Stimulated activated CD4-positive, alpha-beta T cell treated with anti-CD3 and anti-CD28 coated beads, Interleukin-4, amount 100 ng/mL, for 4 hours (primary cell): ENCODE measurements at places on chromosomes 2 and 18.

GRCh38 chr2:137525641-137526190, 438.6 kb upstream of the HNMT start:
- no peak for DNase-seq

DNA sequence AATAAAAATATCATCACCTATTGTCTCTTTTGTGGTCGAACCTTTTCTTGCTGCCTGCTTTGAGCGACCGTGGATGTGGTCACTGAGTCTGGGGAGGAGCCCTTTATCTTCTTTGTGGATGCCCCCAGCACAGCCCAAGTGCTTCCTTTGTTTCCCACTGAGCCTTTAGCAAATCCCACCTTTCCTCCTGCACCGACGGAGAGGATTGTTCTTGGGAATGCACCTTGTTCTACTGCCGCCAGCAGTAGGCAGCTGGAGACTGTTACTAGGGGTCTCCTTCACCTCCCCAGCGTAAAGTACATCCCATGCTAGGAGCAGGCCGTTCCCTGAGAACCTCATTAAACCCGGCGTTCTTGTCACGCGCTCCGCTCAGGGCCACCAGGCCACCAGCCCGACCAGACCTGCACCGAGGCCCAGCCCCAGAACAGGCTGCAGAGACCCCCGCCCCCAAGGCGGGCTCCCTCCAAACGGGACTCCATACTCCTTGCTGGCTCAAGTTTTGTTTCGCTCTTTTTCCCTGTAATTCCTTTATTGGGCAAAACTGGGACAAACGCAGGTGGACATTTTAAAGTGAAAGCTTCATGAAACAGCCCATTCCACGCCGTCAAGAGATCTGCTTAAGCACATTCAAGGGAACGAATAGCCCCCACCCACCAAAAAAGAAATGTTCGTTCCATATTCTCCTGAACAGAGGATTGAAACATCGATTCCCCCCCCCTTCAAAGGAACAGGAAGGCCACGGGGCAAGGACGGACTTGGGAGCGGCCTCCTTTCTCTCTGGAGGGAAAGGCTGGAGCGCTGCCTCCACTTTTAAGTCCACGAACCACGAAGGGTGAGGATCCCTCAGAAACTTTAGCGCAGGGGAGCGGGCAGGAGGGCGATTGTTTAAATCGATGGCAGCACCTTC, 1.1 kb upstream of the MAT2A start:
- peak; percentile 15 for DNase-seq

DNA sequence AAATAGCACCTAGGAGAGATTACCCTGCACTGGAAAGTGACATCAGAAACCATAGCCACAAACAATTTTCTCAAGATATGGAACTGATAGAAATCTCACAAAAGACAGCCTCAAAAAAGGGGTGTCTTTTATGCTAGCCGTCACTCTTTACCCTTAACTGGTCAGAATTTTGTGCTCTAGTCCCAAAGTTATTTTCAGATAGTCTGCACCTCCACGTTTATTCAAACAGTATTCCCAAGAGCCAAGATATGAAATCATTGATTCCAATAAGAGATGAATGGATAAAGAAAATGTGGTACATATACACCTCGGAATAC, 23.5 kb upstream of the PMAIP1 start:
- no peak for DNase-seq

- no peak for DNase-seq
Observed at GRCh38 chr18:10131460-10132395, 217.9 kb downstream of the VAPA start.

GRCh38 chr2:231708773-231709635, 679 bp downstream of the PTMA start:
- peak; percentile 69 for DNase-seq

DNA sequence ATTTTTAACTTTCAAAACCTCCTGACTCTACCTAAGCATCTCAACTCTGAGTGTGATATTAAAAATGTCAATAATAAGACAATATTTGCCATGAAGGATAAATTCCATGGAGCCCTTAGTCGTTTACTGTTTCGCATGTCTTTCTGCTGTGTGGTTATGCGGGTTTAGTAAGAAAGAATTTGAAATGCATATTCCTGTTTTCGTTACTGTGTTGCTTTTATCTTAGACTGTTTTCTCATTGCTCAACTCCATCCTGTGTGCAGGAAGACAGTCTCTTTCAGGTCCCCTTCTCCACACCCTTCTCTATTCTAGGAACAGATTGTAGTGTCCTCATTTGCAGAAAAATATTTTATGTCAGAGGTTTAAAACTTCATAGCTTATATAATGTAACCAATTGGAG, 82.5 kb upstream of the MAP3K20 start:
- DNase-seq, result no peak

DNA sequence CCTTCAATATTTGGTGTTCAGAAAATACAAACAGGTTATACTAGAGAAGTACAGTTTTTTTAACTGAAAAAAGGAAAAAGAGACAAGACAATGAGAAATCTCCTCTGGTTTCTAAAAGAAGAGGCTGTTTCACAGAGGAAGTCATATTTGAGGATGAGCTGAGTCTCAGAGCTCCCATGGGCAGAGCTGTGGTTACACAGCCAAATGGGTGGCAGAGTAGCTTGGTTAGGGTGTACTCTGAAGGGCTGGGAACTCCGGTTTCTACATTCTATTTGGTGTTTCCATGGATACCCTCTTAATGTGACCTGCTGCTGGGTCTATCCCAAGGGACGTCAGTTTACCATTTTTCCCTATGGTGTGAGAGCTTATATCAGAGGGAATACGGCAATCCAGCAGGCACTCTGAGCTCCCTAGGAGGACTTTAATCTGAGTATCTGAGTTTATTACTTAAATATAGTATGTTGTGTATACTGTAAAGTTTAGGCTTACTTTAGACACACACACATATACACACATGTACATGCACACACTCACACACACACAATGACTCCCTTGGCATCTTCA, 74.2 kb downstream of the CYRIA start:
- no peak for DNase-seq

- no peak for DNase-seq
Observed at GRCh38 chr2:183035954-183036669, 2.1 kb downstream of the NCKAP1 start.

GRCh38 chr2:58971511-58972360, 730.6 kb upstream of the FANCL start:
- DNase-seq, result no peak

DNA sequence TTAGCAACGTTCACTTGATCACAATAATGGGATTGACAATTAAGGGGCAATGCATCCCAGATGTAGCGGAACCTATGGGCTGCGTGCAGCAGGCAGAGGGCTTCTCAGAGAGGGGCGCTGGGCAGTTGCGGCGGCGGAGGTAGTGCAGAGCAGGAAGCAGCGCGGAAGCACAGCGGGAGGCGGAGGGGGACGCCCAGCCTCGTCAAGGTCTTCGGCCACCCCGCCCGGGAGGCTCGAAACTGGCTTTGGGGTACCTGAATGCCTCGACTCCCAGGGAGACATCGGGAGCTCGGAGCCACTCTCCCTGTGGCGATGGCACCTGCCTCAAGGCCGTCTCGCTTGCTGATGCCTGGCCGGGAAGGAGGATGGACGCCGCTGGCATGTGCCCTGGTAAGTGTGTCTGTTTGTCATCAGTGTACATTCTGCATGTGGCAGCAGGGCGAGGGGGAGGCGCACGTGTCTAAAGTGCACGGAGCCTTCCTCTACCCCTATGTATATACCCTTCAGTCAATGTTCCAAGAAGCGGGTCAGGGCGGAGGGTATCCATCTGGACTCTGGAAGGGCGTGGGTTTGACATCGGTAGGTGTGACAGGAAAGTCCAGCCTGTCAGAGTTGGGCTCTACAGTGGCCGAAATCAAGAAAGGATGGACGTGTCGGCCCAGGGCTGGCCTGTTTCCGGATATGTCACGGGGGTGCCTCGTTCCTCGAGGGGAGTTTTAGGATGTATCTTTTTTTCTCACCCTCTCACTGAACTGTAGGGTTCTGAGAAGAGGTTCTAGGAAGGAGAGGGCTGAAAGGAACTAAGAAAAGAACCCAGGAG, 7.5 kb upstream of the SP9 start:
- no peak for DNase-seq

- DNase-seq, result no peak
Observed at GRCh38 chr2:46651363-46652099, 172.2 kb downstream of the TMEM247 start.

DNA sequence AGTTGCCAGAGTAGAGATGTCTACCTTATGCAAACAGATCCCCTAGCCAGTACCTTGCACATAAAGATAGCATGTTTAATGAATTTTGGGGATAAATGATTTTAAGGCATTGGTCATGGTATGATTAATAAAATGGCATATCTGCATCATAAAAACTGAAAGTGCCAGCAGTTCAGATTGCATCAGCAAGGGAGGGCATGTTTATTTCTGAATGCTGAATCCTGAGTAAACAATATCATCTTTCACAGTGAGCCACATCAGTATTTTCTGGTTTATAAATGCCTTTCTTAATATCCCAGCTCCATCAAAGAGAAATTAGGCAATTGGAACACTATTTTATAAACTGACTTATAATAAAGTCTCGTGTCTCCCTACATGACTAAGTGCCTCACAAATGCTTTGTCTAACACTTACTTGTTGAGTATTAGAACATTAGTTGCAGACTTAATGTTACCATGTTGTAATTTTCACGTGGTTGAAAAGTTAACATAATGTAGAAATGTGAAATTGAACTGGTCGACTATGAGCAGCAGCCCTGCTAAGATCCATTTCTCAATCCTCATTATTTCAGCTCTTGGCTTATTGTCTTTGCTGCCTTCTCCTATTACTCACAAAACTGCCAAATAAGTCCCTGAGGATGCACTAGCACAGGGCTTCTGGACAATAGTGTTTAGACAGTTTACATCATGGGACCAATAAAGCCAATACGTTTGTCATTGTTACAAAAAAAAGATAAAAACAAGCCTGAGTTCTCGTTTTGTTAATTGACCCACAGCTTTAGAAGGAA, 48.0 kb downstream of the LANCL1 start:
- no peak for DNase-seq

- DNase-seq, result no peak
Observed at GRCh38 chr18:55199291-55199963, 240.2 kb upstream of the CCDC68 start.
